ENCODE measurements at places on chromosomes 2 and 18. TPM values are rescaled to one million over a fixed set of nuclear protein-coding genes. Genes with fewer than 3 reads are reported as not detected.

The LRRFIP1 gene
- 244 TPM for total RNA-seq

The RFTN2 gene
- total RNA-seq = 18.9 TPM

- DNase-seq = no peak
Observed at GRCh38 chr2:180675170-180675569, 305.2 kb upstream of the UBE2E3 start.

- DNase-seq = no peak
Observed at GRCh38 chr2:26245810-26246209, 1.1 kb downstream of the HADHB start.

DNA sequence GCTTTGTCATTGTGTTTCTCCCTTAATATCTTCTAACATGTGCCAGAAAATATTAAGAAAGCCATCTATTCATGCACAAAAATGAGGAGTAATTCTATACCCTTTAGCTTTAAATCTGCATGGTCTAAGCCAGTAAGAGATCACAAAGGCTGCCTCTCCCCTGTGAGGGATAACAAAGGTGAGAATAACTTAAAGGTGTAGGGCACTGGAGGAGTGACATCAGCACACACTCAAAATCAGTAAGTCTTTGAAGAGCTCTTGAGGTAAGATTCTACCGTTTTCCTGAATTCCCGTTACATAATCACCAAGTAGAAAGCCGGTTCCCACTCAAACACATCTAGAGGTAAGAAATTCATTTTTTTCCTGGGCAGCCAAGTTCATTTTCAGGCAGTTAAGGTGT, 123.9 kb upstream of the SULT1C3 start:
- no peak for DNase-seq

All from thoracic aorta (tissue), 2 donors.